Bone marrow (tissue), 2 donors: ENCODE measurements at places on chromosomes 7 and 10.

DNA sequence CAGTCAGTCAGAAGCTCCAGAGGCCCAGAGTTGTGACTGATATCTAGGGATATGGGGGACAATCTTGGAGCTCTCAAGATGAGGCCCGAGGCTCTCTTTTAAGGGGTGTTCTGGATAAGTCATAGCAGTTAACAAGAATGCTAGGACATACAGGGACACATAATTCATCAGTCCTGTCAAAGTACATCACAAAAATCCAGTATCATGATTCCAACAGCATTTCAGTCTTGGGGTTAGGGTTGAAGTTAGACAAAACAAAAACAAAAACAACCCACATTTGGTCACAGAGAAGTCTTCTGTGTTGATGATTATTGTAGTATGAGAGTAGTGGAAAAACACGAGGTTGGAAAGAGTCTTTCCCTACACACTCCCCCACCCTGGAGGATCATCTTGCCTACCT lies 39.4 kb downstream of the BTRC start:
- no peak for DNase-seq

DNA sequence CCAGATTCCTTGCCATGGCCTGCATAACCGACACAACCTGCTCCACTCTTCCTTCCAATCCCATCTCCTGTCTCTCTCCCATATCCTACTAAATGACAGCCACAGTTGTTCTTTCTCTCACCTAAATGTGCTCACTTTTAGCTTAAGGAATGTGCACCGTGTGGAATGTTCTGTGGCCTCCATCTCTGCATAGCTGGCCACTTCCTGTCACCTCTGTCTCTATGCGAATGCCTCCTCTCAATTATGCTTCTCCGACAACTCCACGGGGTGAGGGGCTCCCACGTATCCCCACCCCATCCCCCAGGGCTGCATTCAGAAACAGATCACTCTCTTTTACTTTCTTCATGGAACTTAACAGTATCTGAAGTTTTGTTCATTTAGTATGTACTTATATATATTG lies 110.7 kb downstream of the RAB18 start:
- DNase-seq: no peak

DNA sequence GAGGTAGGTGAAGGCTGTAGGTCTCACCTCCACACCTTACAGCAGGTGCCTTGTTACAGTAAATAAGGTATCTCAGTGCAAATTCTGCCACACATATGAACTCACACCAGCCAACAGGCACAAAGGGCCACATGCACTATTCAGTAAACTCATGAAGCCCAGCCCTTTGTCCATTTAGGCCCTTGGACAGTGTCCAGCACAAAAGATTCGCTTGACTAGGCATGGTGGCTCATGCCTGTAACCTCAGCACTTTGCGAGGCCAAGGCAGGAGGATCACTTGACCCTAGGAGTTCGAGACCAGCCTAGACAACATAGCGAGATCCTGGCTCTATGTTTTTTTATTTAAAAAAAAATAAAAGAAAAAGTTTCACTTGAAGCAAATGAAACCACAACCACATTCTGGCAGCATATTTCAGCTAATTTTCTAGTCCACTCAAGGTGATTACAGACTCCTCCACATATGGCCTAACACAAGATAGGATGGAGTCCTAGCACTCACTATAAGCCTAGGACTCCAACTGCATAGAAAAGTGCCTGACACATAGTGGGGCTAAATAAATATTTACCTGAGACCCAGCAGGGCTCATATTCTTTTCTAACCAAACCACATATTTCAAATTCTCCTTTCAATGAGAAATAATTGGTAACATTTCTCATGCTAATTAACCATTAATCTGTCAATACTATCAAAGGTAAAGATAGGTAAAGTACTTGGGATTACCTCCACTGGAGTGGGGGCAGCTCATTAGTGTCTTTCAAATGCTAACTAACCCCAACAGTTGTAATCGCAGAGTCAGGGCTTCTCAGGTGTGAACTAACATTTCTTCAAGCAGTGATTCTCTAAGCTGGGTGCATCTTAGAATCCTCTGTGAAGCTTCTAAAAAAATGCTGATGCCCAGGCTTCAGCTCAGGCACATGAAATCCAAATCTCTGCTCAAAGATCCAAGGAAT lies 4.5 kb upstream of the ANKRD1 start:
- DNase-seq: no peak

- DNase-seq: no peak
Measured at GRCh38 chr7:128937647-128938543, at the start of gene IRF5. IRF5 (plus strand) TSS chr7:128937927; CDS start chr7:128942082, 4,155 bp downstream.
